ENCODE measurements at places on chromosomes 13 and 19. TPM values are rescaled to one million over a fixed set of nuclear protein-coding genes. Genes with fewer than 3 reads are reported as not detected.

- peak; percentile 97 for DNase-seq
Measured at GRCh38 chr19:46297700-46298478, 1.0 kb downstream of the HIF3A start.

DNA sequence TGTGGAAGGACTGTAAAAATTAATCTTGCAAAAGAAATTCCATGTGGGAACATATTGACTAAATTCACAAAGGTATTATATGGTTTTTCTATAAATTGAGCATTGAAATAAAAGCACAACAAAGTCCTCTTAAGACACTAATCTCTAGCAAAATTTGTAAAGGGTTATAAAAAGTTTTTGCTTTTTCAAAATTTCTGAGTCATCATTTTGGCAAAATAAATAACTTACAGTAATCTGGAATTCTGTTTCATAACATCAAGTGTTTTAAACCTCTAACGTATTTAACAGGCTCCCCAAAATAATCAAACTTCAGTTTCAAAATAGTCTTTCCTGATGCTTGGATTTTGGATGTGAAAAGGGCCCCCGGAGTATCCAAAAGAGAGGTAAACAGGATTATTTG is 26.0 kb downstream of the MED4 start:
- no peak for DNase-seq

Gene CD70
- 1.4 TPM for total RNA-seq

DNA sequence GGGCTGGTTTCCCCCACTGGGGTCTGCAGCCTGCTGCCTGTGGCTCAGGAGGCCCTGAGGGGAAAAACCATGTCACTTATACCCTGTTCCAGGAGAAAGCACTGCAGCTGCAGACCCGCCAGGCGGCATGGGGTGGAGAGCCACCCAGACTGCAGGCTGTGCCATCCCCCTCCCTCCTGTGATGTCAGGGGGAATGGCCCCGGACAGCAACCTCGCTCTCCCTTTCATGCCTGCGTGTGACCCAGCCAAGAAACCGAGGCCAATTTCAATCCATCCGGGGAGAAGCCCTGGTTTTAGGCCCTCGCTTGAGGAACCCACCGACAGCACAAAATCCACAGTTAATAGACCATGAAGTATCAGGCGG is 37.2 kb upstream of the MATK start:
- no peak for DNase-seq

DNA sequence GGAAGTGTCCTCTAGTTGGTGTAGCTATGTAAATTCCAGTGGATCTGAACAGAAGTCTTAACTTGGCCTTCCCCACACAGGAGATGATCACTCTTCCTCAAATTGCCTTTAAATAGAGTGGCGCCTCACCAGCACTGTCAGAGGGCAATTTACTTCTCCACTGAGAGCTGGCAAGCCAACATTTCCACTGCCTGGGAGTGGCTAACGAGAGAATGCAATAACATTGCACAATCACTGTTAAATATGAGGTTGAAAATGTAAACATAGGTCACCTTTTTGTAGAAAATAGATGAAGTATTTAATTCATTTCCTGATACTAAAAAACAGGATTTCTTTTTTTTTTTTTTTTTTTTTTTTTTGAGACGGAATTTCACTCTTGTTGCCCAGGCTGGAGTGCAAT is 55.4 kb upstream of the UBL3 start:
- DNase-seq = peak; percentile 72

DNA sequence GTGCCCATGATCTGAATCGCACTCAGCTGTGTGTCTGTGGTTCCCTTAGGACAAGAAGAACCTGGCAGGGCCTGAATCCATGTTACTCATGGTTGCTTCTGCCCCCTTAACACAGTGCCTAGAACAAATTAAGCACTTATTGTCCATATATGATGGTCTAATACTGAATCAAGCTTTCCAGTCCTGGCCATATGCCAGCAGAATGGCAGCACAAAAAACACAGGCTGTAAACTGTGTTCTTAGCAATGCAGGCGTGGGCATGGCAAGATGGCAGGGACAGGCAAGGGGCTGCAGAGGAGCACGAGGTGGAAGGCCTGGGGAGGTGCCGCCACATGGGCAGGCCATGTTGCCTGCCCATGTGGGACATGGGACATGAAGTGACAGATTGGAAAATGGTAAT is 68.2 kb downstream of the LATS2 start:
- DNase-seq = no peak

- no peak for DNase-seq
Measured at GRCh38 chr19:45972947-45973540, 621 bp downstream of the NOVA2 start.
